AG08395 (cell line): ENCODE measurements at places on chromosomes 5 and 9.

- no peak for DNase-seq
These were observed 56.7 kb downstream of the PIK3R1 start for GRCh38 chr5:68272289-68272688.

DNA sequence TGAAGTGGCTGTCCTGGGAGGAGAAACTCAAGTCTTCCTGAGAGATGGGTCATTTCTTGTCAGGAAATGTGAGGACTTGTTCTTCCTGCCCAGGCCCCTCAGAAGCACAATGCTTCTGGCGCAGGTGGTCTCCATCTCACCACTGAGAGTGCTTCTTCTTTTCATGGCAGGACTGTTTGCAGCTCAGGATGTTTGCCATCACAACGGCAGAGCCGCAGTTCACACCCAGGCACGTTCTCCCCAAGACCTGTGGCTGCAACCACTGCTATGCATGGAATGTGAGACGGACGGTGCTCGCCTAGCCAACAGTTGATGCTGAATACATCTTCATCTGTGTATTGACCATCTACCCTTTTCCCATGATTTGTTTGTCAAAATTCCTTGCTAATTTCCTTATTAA is 216.3 kb downstream of the GADD45G start:
- DNase-seq, result no peak

GRCh38 chr9:9045572-9045971 is 1246.0 kb upstream of the DMAC1 start:
- no peak for DNase-seq

DNA sequence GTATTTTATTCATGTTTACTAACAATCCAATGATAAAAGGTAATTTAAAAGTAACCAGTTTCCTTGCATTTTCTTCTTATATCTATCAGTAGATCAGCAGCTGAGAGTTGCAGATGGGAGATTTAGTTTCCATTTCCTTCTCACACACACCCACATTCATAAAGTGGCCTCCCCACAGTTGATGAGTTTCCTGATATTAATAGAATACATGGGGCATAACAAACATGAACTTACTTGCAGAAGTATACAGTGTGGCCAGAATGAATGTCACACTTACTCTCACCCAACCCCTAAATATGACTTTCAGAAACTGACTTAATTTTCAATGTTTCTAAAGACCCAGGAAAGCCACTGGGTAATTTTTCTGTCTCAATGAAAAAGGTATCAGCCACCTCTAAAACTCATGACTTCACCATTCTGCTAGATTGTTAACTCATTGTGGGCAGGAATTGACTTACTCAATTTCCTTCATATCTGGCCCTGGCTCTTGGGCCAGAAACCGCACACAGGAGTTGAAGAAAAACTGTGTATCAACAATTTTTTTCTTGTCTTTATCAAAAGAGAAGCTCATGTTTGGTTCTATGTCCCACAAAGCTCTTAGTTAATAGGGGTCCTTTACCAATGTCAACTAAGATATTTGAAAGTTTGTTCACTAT is 63.5 kb upstream of the OSMR start:
- DNase-seq, result no peak

DNA sequence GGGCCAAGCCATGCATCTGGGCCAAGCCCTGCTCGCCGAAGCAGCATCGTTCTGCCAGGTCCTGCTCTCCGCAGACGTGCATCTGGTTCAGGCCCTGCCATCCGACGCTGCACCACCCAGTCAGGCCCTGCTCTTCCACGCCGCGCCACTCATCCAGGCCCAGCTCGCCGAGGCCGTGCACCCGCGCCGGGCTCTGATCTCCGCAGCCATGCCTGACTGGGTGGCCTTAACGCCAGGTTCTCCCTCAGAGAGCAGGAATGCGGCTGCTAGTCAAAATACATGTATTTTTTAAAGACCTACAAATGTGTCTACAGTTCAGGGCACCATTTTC is 891.1 kb upstream of the CTNND2 start:
- no peak for DNase-seq

DNA sequence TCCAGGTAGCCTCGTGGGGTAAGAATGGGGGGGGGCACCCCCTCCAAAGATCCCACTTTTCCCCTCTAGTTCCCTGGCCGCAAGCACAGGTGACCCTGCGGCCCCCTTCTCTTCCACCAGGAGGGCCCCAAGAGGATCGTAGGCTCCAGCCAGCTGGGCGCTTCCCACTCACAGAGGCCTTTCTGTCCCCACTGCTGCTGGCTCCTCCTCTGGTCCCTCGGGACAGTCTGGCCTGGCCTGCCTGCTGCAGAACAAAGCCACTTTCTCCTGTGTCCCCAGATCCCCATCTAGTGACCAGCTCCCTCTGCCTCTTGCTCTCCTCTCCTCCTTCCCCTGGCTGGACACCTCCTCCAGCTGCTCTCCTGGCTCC is 534 bp upstream of the SAPCD2 start:
- peak; percentile 2 for DNase-seq

- DNase-seq, result no peak
These were observed 21.4 kb downstream of the MEGF10 start for GRCh38 chr5:127311781-127312525.

DNA sequence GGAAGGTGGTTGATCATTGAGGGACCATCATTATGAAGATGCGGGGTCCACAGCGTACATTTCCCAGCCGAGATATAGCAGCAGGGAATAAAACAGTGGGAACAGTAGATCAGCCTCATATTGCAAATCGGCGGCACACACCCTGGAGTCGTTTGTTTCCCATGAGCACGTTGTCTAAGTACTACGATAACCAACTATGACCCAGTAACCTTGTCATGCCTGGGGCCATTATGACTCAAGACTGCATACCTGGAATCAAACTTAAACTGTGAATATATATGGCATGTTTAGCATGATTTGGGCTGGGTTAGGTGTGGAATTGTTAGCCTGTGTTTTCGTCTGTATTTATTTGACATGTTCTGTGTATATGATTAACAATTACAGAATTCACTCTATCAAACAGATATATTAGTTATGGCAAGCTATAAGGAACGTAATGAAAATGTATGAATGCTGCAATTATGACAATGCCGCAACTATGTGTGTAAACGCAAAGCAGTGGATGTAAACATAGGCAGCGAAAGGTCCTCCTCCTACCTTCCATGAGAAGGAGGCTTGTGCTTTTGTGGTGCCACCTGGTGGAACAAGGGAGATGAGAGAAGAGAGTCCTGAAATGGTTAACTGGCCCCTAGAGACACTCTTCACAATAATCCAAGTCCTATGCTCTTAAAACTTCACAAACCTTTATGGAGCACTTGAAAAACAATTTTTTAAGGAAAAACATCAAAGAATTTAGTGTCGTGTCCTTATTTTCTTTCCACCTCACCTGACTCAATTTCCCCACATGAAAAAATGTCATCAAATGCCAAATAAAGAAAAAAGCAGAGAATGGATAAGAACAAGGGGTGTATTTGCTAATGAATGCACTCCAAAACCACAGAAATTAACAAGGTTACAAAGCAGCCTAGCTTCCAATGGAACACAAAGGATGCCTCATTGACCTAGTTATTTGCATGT is 47.1 kb downstream of the SEMA5A start:
- no peak for DNase-seq

DNA sequence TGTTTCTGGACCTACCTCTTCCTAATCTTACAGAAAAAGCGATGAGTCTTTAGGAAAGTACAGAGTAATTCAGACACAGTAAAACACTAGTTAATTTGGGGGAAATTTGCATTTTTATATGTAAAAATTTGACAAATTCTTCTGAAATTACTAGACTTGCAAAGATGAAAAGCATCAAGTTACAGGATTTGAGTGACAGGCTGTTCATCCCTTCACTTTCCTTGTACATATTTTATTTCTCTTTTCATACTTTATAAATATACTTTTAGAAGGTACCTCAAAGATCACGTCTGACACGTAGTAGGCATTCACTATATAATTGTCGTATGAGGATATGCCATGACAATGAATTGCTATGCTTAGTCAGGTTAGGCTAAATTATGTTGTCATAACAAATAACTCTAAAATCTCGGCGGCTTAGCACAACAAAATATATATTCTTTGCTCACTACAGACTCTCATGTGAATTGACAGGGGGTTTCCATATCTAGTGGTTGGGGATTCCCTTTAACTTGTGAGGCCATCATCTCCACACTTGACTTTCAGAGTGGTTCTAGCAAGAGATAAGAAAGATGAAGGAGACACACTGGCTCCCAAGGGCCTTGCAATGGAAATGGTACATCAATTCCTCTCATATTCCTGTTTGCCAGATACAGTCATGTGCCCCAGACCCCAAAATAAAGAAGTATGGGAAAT is 154.1 kb upstream of the TUT7 start:
- no peak for DNase-seq

DNA sequence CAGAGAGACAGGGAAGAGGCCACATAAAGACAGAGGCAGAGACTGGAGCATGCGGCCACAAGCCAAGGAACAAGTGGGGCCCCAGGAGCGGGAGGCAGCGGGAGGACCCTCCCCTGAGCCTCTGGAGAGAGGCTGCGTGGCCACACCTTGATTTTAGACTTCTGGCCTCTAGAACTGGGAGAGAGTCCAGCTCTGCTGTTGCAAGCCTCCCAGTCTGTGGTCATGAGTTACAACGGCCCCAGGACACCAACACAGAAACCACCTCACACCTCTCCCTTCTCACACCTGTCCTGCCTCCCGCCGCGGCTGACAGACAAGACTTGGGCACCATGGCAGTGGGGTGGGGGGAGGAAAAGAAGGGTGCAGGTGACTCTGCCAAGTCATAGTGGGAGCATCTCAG is 2.2 kb downstream of the INPP5E start:
- peak; percentile 48 for DNase-seq

GRCh38 chr5:122915717-122916461 is 70.5 kb downstream of the SNX24 start:
- peak; percentile 7 for DNase-seq

- no peak for DNase-seq
These were observed 235.5 kb upstream of the CDH18 start for GRCh38 chr5:20223451-20223850.

DNA sequence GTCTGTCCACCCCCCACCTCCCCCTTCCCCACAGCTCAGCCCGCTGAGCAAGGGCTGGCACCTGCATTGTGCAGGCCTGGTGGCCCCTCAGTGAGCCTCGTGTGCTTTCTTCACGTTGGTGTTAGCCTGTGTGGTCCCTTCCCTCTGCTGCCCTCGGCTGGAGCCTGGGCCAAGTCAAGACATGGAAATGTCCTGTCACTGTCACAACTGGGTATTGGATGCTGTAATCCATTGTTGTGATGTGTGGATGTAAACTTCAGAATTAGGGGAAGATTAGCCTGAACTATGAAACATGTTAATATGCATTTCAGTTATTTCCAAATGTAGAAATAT is 103.9 kb downstream of the TRIO start:
- no peak for DNase-seq

DNA sequence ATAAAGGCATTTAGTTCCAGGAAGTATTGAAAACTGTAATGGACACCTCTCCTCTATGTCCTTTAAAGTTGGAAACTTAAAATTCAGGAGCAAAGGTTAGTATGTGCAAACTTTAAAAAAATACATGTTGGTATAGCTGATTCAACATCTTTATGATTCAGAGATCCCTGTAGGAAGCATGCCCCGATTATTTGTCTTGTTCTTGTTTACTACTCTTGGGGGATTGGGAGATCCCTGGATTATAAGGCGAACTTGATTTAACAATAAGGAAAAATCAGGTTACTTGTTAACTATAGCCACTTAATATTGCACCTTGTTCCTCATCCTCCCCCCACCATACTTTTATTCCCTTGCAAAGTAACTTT is 1.7 kb downstream of the F2RL1 start:
- DNase-seq, result no peak

- DNase-seq, result no peak
These were observed 98.2 kb upstream of the PRR16 start for GRCh38 chr5:120365656-120366446.

GRCh38 chr9:37340961-37341360 is 81.5 kb upstream of the GRHPR start:
- DNase-seq, result no peak

GRCh38 chr5:18754201-18754600 is 1119.9 kb downstream of the TAF11L14 start:
- no peak for DNase-seq

- peak; percentile 65 for DNase-seq
These were observed 20.8 kb downstream of the DCANP1 start for GRCh38 chr5:135426102-135427082.

DNA sequence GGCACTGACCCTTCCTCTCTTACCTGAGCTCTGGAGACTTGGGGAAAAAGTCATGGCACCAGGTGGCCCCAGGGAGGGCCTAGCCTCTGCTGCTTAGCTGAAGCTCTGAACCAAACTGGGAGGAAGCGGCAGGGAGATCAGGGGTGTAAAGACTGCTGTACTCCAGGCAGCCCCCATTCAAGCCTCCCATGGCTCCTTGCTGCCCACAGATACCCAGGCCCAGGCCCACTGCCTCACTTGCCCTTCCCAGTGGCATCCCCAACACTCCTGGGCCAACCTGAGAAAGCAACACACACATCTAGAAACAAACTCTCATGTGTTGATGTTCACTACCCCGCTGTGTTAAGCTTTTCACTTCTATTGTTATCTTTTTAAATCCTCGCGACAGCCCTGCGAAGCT is 151.6 kb downstream of the C5orf15 start:
- no peak for DNase-seq

GRCh38 chr5:154147666-154148065 is 42.9 kb upstream of the GALNT10 start:
- no peak for DNase-seq

GRCh38 chr5:147538236-147538635 is 28.4 kb upstream of the DPYSL3 start:
- no peak for DNase-seq

DNA sequence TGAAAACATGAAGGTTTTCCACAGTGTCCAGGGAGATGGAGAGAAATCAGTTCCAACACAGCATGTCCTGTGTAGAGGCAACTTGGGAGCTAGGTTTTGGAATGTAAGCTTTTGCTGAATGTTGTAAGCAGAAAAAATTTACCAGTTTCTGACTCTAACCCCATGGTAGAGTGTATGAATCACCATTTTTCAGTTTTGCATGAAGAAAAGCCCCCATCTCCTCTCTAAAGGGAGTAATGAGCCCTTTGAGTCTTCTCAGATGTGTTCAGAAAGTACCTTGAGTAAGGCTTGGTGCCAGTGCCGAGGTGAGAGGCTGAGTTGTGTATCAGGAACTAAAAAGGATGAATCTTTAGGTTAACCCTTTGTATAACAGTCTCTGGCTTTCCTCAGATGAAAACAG is 96.2 kb downstream of the ADRB2 start:
- DNase-seq, result no peak

DNA sequence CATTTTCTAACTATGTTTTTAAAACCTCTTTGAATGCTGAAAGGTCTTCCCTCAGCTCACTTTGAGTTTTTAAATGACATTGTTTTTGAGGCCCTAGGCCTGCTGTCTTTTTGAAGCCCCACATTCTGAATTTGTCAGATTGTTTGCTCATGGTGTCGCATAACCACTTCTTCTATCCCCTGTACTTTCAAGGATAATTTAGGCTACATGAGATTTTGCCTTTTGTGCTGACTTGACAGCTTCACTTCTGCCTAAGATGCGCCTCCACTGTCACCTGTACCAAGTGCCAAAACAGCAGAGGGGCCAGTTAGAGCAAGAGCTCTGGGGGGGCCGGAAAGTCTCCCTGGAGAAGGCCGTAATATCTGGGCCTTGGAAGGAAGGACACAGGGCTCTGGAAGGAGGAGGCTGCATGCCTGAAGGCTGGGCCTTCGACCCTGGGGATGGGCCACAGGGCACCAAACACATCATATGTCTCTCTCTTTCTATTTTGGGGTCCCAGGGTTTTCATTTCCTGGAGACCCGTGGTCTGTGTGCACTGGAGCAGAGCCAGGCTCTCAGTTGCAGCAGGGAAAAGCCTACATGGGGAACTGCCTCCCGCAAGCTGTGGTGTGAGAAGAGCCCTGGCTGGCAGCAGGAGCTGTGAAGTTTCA is 49.1 kb downstream of the NDST1 start:
- no peak for DNase-seq

- DNase-seq, result peak; percentile 31
These were observed 49.9 kb downstream of the USP20 start for GRCh38 chr9:129885018-129885669.
